ENCODE measurements at places on chromosomes 4 and X. TPM values are rescaled to one million over a fixed set of nuclear protein-coding genes. Genes with fewer than 3 reads are reported as not detected.

GRCh38 chr4:142383354-142383753 is 462.7 kb downstream of the INPP4B start:
- no peak for DNase-seq

GRCh38 chrX:17553469-17553868 is 178.5 kb downstream of the NHS start:
- DNase-seq = no peak

DNA sequence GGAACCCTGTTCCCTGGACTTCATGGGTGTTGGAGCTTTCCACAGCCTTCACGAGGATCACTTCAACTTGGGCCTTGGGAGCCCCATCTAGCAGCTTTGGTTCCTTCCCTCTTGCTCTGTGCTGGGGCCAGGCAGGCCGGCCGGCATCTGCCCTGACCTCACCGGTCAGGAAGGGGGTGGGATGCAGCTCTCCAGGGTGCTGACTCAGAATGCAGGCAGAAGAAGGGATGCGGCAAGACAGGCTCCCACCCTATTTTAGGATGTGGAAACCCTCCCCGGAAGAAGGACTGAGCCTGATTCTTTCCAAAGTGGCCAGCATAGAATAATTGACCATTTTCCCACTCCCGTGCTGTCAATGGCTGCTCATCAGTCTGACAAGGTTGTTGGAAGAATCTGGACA is 47.1 kb downstream of the FHDC1 start:
- no peak for DNase-seq

DNA sequence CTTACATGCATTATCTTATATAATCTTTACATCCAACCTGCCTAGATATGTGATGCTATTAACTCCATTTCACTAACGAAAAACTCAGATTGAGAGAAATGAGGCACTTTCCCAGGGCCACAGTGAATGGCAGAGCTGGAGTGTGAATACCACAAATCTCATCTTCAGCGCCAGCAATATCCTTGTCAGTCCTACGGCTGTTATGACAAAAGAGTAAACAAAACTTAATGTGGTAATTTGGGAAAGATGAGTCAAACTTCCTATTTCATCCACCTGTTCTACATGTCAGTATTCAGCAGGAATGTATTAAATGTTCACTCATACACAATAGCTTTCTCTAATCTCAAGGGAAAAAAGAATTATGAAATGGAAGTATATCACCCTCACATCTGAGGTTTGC is 56.9 kb downstream of the FAT1 start:
- DNase-seq = no peak

GRCh38 chr4:27128443-27128842 is 267.8 kb downstream of the STIM2 start:
- no peak for DNase-seq

- DNase-seq = no peak
These were observed 43.4 kb upstream of the PHF8 start for GRCh38 chrX:54087661-54088060.

GRCh38 chrX:50705042-50705441 is 109.0 kb downstream of the SHROOM4 start:
- DNase-seq = no peak

GRCh38 chrX:31500921-31501320 is 429.1 kb upstream of the FTHL17 start:
- DNase-seq = no peak

DNA sequence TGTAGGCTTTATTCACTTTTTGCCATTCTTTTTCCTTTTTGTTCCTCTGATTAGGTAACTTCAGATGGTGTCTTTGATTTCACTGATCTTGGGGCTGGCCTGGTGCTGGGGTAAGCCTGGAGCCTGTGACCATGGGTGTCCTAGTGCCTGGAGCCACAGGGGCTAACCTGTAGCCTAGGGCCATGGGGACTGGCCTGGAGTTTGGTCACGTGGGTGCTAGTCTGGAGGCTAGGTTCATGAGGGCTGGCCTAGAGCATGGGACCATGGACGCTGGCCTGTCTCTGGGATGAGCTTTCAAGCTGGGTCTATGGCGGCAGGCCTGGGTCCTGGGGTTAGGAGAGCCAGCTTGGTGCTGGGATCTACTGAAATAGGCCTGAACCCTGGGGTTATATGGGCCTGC is 32.2 kb upstream of the ALG13 start:
- DNase-seq = no peak

GRCh38 chr4:75715105-75715799 is 9.1 kb upstream of the USO1 start:
- DNase-seq = no peak

DNA sequence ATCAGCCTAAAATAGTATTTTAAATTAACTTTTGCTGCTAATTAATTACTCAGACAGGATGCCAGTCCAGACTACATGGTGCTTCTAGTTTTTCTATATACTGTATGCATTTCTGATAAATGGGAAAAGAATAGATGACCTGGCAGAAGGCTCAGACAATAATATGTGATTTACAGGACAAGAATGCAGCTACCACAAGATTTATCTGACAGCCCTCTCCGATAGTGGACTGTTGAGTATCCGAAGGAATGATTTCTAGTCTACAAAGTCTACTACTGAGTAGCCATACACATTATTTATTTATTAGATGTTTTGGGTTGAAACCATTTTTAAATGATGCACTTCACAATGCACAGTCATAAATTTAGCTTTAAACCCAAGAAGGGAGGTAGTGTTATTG is 212.8 kb downstream of the MAB21L2 start:
- no peak for DNase-seq

- DNase-seq = peak; percentile 67
These were observed 77.9 kb downstream of the EGF start for GRCh38 chr4:109990261-109991257.

DNA sequence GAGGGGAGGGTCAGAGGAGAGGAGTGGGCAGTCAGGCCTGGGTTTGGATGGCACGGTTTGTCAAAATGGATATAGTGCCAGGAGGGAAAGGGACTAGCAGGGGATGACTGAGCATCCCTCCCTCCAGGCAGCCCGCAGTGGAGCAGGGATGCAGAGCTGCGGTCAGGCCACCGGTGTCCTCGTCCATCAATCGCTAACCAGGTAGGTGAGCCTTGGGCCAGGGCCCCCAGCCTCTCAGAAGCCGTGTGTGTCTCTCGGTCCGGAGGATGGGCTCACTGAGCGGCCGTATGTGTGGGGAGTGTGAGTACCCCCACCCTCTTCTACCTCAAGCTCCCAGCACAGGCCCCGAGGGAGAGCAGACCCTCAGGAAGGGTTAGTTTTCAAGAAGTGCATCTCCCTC is 538 bp upstream of the CYTL1 start:
- no peak for DNase-seq

DNA sequence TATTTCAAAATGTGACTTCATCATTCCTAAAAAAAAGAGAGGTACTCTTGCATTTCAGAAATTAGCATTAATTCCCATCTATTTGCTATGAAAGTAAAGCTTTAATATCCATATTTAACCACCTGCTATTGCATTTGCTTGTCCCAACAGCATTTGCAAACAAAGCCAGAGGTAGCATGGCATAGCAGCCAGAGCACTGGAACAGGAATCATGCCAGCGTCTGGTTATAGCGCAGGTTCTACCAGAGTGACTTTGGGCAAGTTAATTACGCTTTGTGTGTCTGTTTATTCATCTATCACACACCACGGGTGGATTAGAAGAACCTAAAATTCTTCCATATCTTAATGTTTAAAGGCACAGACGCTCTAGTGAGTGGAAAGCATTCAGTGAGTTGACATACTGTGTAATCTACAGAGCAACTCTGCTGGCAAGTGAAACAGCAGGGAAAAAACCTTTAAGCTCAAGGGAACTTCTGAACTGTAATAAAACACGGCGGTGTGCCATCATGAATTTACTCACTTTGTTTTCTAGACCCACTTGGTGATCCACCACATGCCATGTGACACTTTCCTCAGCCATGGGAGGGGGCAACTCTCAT is 76.6 kb upstream of the QRFPR start:
- no peak for DNase-seq

GRCh38 chr4:137775701-137776100 is 243.4 kb upstream of the PCDH18 start:
- no peak for DNase-seq

DNA sequence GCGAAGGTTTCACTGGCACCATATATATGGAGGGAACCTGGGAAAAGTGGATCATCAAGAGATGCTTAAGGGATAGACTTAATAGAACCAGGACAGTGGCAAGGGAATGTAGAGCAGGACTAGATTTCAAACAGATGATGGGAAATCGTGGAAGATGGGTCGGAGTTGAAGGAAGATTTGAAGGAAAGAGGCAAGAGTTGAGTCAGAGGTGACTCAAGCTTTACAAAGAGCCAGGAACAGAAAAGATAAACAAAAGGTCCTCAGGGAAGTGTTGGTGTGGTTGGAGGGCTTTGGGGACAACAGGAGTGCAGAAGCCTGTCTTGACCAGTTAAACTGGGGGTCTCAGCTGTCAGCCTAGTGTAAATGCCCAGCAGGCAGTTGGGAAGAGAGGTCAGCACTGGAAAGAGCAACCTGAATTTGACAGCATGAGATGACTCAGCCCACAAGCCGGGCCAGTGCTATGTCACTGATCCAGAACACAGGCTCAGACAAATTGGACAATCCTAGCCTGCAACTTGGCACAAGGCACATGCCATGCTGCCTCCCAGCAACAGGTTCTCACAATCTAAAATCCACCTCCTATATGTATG is 230.5 kb downstream of the IDS start:
- no peak for DNase-seq

DNA sequence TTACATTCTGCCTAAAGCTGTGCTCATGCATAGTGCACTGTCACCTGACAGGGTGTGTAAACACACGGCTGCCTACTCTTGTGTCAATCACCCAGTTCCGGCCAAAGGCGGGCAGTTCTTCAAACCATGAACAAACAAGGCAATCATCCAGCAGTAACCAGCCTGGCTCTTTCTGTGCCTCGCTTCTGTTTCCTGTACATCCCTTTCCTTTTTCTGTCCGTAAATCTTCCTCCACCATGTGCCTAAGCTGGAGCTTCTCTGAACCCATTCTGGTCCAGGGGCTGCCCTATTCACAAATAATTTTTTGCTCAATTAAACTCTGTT is 60.8 kb upstream of the CBR4 start:
- no peak for DNase-seq

DNA sequence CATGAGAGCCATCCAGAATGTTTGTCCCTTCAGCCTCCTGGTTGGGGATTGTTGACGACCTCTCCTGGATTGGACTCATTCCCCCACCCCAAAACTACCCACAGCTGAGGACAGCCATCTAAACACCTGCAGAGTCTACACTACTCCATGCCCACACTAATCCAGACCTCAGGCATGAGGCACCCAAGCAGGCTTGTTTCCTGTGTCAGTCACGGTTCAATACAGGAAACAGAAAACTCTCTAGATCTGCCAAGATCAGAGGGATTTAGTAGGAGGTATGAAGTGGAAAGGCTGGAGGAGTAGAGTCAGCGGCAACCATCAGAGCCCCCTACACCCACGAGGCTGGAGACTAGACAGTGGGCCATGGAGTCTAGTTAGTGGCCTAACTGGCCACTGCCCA is 37.7 kb downstream of the HAND2 start:
- DNase-seq = no peak

GRCh38 chrX:150167482-150168324 is 195.4 kb upstream of the MAMLD1 start:
- DNase-seq = no peak

DNA sequence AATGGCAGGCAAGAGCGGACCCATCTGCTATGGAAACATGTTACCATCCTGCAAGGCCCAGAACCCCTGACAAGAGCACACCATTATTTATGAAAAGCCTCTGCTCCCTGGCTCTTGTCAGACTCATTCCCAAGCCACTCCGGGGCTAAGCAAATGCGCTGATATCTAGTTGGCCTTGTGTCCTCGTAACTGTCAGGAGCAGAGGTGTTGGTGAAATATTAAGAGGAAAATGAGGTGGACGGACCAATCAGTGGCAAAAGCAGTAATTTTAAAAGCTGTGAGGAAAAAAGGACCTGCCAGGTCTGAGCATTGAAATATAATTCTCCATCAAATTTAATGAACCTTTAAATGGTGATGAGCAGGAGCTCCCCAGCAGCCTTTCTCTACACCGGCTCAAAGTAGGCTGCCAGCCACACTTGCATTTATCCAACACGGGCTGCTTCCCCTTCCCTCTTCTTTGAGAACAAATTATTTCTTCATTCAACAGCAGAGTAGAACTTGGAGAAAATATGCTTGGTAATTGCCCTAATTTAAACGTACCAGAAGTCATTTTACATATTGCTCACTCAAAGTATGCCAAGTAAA is 214.3 kb downstream of the RASL11B start:
- no peak for DNase-seq

The SLAIN2 gene
- total RNA-seq = 69.1 TPM

The PNCK gene
- not detected for total RNA-seq

The PPP4R3C gene
- total RNA-seq = not detected

The CDS1 gene
- total RNA-seq = 0.15 TPM

The EVC2 gene
- 1.1 TPM for total RNA-seq

The ADGRL3 gene
- not detected for total RNA-seq

The CDKL5 gene
- total RNA-seq = 4.7 TPM

The TMEM35A gene
- not detected for total RNA-seq

The RBM3 gene
- 200 TPM for total RNA-seq

The AFP gene
- total RNA-seq = not detected

The TIGD4 gene
- 0.36 TPM for total RNA-seq

Measured in B cell (primary cell).